ENCODE measurements at places on chromosomes 1 and 21.

DNA sequence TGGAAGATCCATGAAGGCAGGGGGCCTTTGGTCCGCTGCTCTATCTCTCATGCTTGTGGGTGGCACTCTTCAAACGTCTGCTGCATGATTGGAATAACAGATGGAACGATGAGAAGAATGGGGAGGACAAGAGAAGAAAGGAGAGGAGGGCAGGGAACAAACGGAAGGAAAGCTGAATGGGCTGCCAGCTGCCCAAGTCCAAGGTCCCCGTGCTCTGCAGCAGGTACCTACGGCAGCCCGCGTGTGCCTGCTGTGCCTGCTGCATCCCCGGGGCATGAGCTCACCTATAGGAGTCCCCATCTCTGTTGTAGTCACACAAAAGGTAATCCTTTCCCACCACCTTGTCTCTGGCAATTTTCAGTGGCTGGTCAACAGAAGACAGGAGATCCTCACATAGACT, 73.1 kb downstream of the SLC66A1 start:
- no peak for DNase-seq

GRCh38 chr1:8147956-8148355, 121.8 kb upstream of the ERRFI1 start:
- no peak for DNase-seq

- DNase-seq: no peak
Measured at GRCh38 chr1:112371775-112372174, 24.2 kb upstream of the CTTNBP2NL start.

DNA sequence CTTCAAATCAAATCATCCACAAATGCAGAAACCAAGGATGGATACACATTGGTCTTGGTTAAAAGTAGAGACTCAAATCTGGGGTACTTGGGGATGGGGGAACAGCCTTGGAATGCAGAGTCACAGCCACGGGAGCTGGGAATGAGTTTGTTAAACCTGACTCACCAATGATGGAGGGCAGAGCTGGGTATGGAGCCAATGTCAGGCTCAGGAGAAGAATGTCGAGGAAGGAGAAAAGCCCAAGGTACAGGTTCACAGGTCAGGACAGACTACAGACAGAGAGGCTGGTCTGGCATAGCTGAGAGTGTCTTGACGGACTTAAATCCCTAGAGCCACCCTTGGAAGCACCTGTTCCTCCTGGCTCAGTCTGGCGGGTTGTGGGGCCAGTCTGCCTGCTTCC, 237.6 kb downstream of the NTNG1 start:
- DNase-seq: no peak

- no peak for DNase-seq
Measured at GRCh38 chr1:71593523-71593922, 512.7 kb upstream of the ZRANB2 start.

GRCh38 chr1:231500666-231501065, 27.8 kb upstream of the TSNAX start:
- no peak for DNase-seq

- DNase-seq: no peak
Measured at GRCh38 chr1:245201827-245202226, 47.0 kb downstream of the KIF26B start.

GRCh38 chr1:3821447-3821846, 25.1 kb upstream of the LRRC47 start:
- no peak for DNase-seq

DNA sequence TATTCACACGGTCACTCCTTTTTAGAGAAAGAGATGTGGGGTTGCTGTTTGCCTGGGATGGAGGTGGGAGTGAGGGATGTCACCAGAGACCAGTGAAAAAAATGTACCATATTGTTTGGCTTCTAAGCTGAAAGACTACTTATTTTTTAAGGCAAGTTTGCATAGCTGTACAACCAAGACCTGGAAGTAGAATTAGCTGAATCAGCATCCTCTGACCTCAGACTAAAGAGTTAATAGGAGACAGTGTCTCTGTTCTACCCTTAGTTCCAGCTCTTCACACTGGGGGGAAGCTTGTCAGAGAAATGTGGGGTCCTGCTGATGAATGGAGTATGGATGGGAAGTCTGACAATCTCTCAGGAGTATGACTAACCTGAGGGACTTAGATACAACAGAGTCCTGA, 41.6 kb downstream of the SLC9C2 start:
- no peak for DNase-seq

DNA sequence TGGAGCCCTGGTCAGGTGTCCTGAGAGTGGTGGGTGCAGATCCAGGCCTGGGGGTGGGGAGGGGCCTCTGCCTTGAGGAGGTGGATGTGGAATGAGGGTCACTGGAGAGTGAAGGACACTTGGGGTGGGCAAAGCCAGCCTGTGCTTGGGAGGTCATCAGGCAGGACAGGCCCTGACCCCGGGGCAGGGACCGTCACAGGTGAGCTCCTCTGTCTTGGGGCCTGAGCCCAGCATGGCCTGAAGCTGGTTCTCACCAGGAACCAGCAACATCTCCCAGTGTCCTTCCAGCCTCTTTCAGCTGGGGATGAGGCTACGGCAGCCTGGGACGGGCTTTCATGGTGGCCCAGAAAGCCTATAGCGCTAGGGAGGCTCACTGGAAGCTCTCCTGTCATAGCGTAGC, 831 bp upstream of the KRTAP10-2 start:
- no peak for DNase-seq

DNA sequence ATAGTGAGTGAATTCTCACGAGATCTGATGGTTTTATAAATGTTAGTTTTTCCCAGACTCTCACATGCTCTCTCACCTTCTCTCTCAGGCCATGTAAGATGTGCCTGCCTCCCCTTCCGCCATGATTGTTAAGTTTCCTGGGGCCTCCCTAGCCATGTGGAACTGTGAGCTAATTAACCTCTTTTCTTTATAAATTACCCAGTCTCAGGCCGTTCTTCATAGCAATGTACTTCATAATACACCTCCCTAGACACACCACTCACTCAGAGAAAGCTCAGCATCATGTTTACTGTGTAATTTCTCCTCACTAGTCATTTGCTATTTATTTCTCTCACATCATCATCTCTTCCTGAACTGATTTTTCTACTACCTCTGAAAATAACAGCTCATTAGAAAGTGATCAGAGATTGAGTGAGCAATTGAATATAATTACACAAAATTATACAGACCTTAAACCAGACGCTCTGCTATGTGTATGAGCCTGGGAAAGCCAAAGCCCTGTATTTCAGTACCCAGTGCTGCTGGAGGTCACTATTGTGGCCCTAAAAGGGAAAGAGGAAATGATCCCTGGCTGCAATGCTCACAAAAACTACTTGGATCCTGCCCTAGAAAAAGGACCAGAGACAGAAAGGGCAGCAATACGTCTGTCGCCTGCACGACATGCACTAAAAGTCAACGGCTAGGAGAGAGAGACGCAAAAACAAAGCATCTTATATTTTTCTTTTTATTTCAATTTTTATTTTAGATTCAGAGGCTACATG, 284.5 kb downstream of the DSCAM start:
- no peak for DNase-seq

DNA sequence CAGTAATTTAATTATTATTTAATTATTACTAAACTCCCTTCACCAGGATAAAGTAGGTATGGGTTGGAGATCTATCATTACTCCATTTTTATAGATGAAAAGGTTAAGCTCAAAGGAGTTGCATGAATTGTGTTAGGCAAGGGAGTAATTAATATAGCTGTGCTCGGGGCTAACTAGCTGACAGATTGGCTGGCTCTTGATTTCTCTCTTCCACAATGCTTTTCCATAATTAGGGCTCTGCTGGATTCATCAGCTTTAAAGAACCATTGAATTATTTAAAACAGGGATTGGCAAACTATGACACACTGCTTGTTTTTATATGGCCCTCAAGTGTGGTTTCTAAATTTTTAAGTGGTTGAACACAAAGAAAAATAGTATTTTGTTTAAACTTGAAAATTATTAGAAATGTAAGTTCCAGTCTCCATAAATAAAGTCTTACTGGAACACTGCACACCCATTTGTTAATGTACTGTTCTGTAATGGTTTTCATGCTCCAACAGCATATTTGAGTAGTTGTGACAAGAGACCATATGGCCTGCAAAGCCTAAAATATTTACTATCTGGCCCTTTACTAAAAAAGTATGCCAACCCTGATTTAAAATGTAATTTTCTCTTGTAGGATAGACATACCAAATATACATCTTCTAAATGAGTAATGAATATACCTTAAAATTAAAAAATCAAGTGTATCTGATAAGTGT, 76.4 kb downstream of the GDAP2 start:
- no peak for DNase-seq

- no peak for DNase-seq
Measured at GRCh38 chr21:45850181-45850580, 131.4 kb upstream of the COL6A1 start.

- peak; percentile 65 for DNase-seq
Measured at GRCh38 chr1:212699104-212699624, 476 bp downstream of the BATF3 start.

DNA sequence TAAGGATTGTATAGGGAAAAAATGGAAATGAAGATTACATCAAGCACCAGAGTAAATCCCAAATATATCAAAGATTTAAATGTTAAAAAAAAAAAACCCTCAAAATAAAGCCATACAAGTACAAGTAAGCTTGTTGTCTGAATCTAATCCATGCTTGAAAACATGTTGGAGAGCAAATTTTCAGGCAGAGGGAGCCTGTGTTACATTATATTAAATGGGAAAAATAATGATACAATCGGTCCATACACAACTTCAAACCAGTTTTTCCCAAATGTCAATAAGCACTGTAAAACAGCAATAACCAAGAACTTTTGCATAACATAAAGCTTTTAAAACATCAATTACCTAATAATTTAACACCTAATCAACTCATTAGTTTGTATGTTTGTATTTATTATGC, 949.4 kb upstream of the ADGRL4 start:
- no peak for DNase-seq

DNA sequence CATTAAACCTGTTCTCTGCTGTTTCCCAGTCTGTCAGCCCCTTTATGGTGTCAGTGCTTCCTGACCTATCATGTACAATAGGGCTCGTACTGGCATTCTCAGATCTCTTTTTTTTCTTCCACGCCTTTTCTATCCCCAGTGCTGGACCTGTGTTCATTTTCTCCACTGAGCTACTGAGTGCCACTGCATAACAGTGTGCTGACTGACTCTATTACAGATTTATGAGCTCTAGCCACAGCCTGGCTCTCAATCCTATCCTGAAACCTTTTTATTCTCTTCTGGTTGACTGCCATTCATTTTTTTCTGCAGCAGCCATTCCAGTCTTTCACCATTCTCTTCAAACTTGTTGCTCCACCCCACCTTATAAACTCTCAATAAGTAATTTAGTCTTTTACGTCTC, 59.6 kb upstream of the MACF1 start:
- DNase-seq: no peak

DNA sequence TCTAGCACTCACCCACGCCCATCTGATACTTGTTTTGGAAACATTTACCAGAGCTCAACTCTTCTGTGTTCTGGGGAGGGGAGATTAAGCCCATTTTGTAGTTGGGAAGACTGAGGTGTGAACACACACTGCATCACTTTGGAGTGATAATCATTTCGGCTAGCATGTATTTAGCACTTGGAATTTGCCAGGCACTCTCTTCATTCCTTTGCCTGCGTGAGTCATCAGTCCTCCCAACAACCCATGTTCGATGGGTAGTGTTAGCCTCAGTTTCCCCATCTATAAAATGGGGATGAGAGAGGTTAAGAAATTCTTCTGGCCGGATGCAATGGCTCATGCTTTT, 182.8 kb upstream of the TMEM51 start:
- DNase-seq: no peak

- DNase-seq: peak; percentile 48
Measured at GRCh38 chr1:35929730-35930592, 944 bp upstream of the AGO3 start.

DNA sequence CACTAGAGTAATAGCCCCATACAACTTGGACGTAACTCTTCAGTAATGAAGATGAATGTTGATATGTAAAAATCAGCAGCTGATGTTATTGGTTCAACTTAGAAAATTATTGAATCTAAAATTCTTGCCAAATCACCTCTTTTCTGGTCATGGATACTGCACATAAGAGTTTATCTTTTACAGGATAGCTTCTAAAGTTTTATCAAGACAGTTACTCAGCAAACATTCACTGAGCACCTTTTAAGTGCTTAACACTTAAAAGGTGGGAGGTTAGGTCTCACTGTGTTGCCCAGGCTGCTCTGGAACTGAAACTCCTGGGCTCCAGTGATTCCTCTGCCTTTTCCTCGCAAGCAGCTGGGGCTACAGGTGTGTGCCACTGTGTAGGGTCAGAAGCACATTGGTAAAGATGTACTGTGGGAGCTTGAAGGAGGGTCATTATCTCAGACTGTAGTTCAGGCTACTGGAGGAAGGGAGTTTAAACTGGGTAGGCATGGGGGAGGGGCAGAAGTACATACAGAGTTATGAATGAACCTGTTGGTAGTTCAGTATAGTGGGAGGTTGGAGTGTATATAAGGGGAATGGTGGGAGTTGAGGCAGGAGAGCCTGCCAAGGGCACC, 2.0 kb downstream of the MPZL1 start:
- DNase-seq: no peak

- DNase-seq: no peak
Measured at GRCh38 chr21:39484711-39485276, 33.0 kb downstream of the SH3BGR start.

- DNase-seq: peak; percentile 83
Measured at GRCh38 chr1:92484472-92485380, 2.0 kb downstream of the GFI1 start.

DNA sequence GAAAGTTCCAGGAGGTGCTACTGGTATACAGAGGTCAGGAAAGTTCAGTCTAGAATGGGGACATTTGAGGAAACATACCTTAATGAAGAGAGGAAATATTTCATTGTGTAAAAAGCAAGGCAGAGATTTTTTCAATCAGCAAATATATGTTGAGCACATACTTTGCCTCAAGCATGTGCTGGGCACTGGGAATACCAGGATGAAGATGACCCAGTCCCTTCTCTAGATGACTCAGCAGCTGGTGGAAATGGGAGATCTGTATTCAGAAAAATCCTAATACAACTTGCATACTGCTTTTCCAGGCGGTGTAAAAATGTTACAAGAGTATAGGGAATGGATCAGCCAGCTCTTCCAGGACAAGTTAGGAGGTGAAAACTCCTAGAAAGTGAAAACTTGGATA, 229.3 kb downstream of the FGGY start:
- no peak for DNase-seq

DNA sequence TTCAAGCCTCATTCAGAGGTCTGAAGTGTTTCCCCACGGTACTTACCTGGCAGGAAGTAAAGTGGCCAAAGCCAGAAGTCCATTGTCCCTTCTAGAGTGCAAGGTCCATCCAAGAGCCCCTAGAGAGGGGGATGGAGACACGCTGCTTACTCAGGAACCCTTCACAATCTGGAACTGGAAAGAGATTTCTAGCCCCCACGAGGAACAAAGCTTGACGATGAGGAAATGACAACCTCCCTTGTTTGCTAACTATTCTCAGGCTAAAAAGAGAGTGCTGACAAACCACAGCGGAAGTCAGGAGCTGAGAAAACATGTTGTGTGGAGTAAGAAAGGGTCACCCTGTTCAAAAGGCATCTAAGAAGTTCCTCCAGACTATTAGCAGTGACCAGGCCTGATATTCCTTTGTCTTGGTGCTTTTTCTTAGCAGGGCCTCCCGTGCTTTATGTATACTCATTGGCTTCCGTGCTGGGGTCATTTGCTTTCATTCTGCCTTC, at the start of gene FCMR:
Gene FCMR (minus strand): TSS at position 170 of the 494 bp plus-strand sequence. CDS start 87 bp downstream, at position 83.
- DNase-seq: no peak
